ENCODE measurements at places on chromosomes 5 and 9.

GRCh38 chr9:123346026-123346425, 10.0 kb upstream of the CRB2 start:
- DNase-seq: no peak

DNA sequence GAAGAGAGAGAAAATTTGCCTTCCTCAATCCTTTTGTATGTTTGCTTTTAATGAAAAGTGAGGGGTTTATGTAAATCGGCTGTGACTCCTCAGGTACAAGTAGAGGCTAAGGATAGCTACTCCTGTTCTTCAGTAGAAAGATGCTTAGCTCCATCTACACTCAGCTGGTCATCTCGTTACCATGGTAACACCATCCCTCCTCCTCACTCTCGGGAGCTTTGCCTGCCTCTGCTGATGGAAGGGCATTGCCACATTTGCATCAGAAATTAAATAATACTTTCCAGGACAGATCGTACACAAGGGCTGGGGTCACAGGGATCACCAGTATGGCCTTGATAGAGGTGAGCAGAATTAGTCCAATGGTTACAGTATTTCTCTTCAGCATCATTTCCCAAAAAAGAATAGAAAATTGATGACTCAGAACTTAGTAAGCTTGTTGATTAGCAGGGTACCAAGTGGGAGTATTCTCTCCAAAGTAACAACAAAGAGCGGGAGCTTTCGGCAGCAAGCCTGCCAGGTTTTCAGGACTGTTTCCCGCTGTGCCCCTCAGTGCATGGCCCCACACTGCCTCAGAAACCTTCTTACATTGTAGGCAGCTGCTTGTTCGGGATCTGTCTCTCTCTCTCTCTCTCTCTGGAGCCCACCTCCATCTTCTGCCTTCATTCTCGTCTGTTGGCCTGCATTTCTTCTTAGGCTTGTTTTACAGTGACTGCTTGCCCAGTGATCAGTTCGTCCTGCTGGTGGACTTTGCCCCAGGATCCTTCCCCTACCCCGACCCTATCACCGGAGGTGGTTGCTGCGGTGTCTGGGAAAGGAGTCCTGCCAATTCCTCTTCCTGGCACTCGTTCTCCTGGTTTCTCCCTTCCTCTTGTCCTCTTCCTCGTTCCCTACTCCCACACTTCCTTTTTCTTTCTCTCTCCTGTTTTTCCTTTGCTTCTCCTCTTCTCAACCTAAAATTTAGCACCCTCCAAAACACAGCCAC, 51.9 kb upstream of the SNAPC3 start:
- DNase-seq: no peak

DNA sequence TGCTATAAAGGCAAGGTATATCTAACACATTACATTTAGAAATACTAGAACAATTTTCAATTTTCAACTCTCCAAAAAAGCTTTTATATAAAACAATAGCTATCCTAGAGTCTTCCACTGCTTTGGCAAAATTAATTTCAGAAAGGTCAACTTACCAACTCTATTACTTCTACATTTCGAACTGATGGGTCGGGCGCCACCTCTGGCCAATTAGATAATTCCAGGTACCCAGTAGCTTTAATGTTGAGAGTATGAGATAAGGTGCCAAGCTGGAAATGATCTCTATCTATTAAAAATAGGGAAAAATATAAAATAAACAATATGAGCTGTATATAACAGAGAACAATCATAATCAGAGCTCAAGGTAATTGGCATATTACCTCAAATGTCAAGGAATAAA, 166.6 kb downstream of the AP3B1 start:
- no peak for DNase-seq

DNA sequence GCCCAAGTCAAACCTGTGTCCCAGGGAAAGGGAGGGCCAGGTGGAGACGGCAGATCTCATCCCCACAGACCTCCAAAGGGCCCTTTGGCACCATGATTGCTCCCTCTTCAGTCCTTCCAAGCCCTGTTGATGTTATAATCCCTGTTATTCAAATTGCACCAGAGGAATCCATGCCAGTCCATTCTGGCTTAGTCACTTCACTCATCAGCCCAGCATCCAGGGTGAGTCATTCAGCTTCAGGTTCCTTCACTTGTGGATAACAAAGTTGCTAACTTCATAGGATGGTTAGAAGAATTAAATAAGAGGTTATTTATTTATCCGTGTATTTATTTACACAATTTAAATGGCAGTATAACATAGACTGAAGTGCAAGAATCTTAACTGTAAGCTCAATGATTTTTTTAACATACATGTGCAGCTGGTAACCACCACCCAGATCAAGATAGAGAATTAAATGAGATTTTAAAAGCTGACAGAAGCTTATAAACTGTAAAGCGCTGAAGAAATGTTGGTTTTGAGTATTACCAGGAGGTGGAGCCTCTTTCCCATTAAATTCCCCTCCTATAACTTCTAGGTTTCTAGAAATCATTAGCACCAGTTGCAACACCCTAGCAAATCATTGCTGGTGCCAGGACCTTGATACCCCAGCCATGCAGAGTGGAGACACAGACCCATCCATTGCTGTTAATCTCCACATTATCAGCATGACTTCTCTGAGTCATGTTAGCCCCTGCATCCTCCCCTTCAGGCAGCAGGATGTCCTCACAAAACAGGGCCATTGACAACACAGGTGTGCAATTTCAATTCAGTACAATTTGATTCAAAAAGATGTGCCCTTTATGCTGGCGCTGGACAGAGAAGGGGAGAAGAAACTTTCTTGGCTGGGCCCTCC, 77.4 kb downstream of the SEC61B start:
- DNase-seq: peak; percentile 27

- no peak for DNase-seq
Measured at GRCh38 chr9:124309667-124310084, 51.9 kb downstream of the NEK6 start.

- no peak for DNase-seq
Measured at GRCh38 chr5:132417889-132418485, 48.5 kb downstream of the SLC22A5 start.

Data from stomach (tissue), 19 donors.